ENCODE measurements at places on chromosomes 4 and X.
A peak's percentile ranks its signal among the peaks of the same experiment; 100 is the strongest.

GRCh38 chr4:123412091-123412505 lies 15.5 kb downstream of the SPRY1 start:
- no peak for DNase-seq

DNA sequence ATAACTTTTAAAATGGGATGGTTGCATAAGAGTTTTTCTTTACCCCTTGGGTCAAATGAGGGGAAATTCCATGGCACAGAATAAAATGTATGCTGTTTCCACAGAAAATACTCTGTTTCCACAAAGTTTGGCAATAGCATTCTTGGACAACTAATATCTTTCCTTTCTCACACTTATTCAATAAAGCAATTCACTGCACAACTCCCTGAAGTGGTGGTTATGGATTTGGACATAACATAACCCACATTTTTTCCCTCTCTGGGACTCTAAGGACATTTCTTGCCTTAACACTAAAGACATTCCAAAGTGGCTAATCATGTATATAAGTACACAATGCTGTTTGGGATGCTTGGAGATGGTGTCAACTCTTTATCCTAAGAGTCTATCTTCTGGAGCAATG lies 51.7 kb upstream of the GPM6B start:
- no peak for DNase-seq

GRCh38 chr4:58732973-58733372 lies 1622.8 kb upstream of the IGFBP7 start:
- no peak for DNase-seq

- no peak for DNase-seq
Measured at GRCh38 chr4:152455311-152455710, 80.6 kb downstream of the FBXW7 start.

DNA sequence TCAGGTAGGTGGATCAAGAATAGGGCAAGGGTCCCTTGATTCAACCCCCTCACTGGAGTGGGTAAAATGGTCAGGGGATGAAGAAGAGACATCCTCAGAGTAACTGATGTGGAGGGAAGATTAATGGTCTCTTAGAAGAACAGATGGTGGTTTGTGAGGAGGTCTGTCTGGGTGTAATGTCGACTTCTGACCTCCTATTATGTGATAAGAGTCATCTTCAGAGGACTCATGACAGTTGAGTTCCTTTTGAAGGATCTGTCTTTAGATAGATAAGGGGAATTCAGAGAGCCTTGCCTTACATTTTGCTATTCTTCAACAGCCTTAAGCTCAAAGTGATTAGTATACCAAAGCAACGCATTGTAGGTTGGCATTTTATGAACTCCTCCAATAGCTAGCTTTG lies 27.1 kb upstream of the MAGEA8 start:
- no peak for DNase-seq

- no peak for DNase-seq
Measured at GRCh38 chrX:31589503-31589902, 517.7 kb upstream of the FTHL17 start.

- DNase-seq, result no peak
Measured at GRCh38 chr4:16075975-16076757, 7.7 kb downstream of the PROM1 start.

- DNase-seq, result peak; percentile 25
Measured at GRCh38 chr4:152385551-152385950, 150.3 kb downstream of the FBXW7 start.

DNA sequence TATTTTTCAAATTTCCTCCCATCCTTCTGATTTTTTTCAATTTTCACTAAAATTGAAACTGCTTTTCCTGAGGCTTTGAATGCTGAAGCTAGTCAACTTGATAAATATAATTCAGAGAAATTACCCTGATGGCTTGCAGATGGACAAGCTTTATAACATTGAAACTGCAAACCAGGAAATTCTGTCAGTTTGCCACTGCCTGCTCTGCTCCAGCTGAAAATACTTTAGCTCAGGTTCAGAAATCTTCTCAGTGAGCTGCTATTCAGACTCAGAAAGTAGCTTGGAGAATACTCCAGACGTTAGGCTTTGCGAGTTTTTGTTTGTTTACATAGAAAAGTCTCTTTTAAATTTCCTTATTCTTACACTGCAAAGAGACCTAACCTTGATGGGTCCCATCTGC lies 1574.7 kb downstream of the STIM2 start:
- no peak for DNase-seq

DNA sequence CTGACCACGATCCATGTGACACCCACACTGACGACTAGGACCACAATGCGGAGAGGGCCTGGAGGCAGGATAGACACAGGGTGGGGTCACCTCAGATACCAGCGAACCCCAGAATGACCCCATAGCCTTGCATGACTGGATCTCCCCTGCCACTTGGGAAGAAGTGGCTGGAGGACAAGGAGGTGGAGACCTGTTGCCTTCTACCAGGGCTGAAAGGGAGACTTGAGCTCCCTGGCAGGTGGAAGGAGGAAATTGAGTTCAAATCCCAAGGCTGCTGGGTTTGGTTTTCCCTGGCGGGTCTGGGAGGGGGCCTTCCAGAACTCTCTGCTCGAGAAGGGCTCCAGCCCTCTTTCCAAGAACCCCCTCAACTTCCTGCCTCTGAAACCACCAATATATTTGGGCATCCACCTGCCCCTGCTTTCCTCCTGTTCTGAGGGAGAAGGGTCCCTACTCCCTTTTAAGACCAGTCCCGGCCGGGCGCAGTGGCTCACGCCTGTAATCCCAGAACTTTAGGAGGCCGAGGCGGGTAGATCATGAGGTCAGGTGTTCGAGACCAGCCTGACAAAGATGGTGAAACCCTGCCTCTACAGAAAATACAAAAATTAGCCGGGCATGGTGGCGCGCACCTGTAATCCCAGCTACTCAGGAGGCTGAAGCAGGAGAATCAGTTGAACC lies 3.0 kb downstream of the FAM3A start:
- no peak for DNase-seq

- DNase-seq, result no peak
Measured at GRCh38 chr4:149952716-149953115, 125.5 kb upstream of the DCLK2 start.

DNA sequence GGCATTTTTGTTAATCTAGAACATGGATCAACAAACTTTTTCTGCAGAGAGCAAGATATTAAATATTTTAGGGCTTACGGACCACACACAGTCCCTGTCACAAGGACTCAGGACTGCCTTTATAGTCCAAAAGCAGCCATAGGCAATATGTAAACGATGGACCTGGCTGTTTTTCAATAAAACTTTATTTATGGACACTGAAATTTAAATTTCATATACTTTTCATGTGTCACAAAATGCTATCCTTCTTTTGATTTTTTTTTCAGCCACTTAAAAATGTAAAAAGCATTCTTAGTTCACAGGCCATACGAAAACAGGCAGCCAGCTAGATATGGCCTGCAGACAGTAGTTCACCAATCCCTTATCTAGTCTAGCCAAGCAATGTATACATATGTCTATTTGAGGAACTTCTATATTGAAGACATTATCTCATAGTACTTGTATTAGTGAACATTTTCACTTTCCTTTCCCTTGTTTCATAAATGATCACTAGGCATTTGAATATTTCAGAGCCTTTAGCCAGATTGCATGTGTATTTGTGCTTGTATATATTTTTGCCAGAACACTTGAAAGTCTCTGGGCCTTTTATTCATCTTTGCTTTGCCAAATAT lies 350.9 kb downstream of the RPA4 start:
- DNase-seq, result no peak

DNA sequence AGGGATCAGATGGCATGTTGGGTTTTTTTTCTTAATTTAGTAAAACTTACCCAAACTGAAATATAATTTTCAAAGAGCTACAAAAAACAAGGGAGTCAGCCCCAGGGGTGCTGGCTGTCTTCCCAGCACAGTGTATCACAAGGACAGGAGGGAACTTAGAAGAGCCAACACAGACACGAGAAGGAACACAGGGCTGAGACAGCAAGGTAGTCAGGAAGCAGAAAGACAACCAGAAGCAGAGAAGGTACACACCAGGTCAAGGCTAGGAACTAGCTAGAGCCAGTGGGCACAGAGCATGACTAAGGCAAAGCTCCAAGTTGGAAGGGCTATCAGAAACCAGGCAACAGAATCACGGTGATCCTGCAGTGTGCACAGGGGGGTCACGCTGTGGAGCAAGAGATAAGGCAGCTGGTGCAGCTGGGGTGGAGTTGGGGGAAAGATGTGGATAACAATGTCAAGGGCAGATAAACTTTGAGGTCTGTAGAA lies 168.7 kb downstream of the NR3C2 start:
- DNase-seq, result no peak

DNA sequence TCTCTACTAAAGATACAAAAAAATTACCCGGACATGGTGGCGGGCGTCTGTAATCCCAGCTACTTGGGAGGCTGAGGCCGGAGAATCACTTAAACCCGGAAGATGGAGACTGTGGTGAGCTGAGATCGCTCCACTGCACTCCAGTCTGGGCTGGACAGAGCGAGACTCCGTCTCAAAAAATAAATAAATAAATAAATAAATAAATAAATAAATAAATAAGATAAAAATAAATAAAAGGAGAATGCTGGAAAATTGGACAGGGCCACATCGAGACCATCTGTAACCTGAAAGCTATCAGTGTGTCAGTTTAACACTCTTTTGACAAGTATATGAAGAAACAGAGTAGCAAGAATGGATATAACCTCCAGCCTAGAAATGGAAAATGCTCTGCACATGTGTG lies 15.7 kb upstream of the FAT1 start:
- DNase-seq, result no peak

- DNase-seq, result no peak
Measured at GRCh38 chr4:54657551-54658251, at the start of gene KIT. KIT (plus strand) TSS chr4:54657957; CDS start chr4:54658015, 58 bp downstream.

DNA sequence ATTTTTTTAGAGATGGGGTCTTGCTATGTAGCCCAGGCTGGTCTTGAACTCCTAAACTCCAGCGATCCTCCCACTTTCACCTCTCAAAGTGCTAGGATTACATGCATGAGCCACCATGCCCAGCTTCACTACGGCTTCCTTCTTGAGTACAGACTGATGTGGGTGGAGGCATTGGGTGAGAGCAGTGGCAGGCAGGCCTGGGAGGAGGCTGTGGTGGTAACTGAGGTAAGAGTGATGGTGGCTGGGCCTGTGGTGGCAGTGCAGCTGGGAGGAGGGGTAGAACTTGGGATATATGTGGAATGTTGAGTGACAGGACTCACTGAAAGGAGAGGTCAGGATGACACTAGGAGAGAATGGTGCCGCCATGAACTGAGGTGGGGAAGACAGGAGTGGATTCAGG lies 80.9 kb downstream of the MED28 start:
- DNase-seq, result no peak

- no peak for DNase-seq
Measured at GRCh38 chr4:38788317-38788716, 5.5 kb upstream of the TLR10 start.

DNA sequence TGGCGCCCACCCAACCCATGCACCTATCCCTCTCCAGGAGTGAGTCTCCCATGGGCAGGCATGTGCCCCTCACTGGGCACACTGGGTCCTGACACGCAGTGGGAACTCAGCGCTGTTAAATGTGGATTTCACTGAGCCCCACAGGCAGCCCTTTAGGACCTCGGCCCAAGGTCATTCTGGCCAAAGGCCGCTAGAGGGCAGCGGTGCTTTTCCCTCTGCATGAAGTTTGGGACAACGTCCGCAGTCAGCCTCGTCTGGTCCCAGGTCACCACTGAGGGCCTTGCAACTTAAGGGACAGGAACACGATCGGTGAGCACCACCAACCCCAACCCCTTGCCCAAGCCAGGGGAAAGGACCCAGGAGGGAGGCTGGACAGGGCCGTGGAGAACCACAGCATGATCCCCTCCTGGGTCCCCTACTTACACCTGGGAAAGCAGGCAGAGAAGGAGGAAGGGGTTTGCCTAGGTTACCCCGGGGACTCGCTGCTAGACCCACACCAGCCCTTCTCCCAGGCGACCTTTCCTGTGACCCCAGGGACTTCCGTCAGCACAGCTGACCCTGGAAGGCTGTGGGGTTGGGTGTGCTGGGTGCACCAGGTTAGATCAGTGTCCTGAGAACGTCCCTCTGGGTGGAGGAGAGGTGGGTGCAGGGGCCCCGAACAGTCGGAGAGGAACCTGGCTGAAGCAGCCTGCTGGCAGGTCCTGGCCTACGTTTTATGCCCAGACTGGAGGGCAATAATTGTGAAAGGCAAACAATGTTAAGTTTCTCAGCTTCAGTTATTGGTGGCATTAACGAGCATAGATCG lies 24.0 kb downstream of the CYTL1 start:
- peak; percentile 56 for DNase-seq

All from LHCN-M2 (cell line).